Upper lobe of left lung (tissue), 6 donors: ENCODE measurements at places on chromosomes 7 and 10. TPM values are rescaled to one million over a fixed set of nuclear protein-coding genes. Genes with fewer than 3 reads are reported as not detected.

Gene PNLIP
- 3.3 TPM for total RNA-seq

Gene FBH1
- 186 TPM for total RNA-seq

Gene TFPI2
- total RNA-seq: 7.6 TPM

Gene LRRN3
- 5.4 TPM for total RNA-seq

Gene AVPI1
- 33.3 TPM for total RNA-seq

Gene KIFBP
- 22.3 TPM for total RNA-seq

Gene OR2A7
- 4.5 TPM for total RNA-seq

Gene GDF10
- total RNA-seq: 8.4 TPM

Gene TRIM74
- total RNA-seq: not detected
